Activated naive CD8-positive, alpha-beta T cell treated with anti-CD3 and anti-CD28 coated beads, Interleukin-2, amount 50 U/mL, for 16 hours (primary cell): ENCODE measurements at places on chromosomes 13 and 19.

DNA sequence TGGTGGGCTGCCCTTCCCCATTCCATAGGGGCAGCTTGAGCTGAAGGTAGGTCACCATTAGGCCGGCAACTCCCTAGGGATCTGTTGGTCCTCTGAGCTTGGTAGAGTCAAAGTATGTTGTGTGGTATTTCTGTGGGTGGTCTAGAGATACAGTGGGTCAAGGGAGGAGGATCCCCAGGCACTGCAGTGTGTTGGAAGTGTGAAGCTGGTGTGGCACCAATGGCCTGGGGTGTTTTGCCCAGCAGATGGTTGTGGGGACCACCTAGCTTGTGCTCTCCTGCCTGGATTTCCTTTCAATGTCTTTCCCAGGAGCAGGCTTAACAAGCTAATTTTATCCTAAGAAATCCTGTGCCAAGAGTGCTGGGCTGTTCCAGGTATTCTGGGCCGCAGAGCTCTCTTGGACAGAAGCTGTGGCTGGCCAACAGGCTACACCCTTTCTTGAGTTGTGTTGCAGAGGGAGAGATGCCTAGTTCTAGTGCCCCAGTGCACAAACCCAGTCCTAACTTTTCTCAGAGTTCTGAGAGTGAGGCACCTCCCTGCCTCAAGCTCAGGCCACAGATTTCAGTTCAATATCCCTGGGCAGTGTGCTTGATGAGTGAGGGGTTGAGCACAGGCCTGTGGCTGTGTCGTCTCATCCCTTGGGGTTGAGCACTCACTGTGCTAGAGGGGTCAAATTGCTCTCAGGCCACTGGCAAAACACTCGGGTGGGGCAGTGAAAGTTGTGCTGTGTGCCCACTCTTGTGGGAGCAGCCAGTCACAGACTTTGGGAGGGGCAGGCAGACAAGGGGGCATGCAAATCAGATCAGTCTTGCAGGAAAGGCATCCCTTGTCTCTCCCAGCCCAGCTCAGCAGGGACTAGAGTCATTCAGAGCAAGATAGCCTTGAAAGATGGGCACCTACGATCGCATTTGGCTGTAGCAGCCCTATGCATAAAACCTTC lies 1806.1 kb upstream of the MIR17HG start:
- DNase-seq, result no peak

DNA sequence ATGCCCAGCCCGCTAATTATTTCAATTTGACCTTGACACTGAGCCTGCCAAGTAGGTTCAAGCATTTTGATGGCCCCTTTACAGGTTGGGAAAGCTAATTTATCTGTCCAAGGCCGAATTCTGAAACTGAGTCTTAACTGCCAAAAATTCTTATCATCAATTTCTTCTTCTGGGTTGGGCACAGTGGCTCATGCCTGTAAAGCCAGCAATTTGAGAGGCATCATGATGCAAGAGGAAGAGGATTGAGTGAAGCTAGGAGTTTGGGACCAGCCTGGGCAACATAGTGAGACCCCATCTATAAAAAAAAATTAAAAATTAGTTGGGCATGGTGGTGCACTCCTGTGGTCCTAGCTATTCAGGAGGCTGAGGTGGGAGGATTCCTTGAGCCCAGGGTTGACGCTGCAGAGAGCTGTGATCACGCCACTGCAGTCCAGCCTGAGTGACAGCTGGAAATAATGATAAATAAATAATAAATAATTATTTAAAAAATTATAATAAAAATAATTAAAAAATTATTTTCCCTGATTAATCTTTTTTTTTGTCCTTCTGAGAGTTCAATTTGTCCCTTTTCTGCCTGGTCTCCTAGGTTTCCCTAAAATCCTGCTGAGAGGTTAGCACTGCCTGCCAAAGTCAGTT lies 1.3 kb upstream of the LDLR start:
- no peak for DNase-seq

- no peak for DNase-seq
Measured at GRCh38 chr19:8304841-8305621, 3.1 kb downstream of the CD320 start.

DNA sequence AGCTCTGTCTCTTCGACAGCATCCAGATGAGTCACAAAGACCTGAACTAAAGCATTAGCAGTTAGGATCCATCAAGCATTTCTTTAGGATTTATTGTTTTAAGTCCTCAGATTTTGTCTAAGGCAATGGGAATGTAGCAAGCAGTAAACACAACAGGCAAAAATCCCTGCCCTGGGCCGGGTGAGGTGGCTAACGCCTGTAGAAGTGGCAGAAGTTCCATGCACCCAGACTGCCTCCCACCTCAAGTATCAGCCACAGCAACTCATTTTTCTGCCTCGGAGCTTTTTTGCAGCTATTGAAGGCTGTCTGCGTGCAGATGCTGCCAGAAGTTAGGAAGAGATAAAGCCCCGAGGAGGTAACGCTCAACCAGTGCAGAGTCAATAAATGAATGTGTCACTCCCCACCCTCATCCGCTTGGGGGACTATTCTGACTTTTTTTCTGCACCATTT lies 47.1 kb upstream of the MRI1 start:
- DNase-seq, result no peak

- no peak for DNase-seq
Measured at GRCh38 chr19:43362179-43362578, 8.7 kb downstream of the CD177 start.

GRCh38 chr19:44777715-44778347 lies at the start of gene CBLC:
Gene CBLC (plus strand): TSS chr19:44777890. CDS start chr19:44777932, 42 bp downstream.
- DNase-seq, result no peak
